ENCODE measurements at places on chromosomes 4 and X.

DNA sequence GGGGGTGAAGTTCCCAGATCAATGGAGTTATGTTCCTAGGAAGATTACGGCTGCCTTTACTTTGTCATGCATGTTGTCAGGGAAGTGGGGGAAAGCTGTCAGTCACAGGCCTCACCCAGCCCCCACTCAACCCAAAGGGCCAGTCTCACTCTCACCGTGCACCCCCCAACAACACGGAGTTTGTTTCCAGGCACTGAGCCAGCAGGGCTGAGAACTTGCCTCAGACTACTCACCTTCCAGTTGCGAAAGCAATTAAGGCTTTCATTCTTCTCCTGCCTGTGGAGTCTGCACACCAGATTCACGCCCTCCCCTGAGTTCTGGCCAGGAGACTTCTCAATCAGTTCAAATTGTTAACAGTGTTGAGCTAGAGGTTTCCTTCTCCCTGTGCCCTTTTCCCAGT is 114.3 kb downstream of the SH3BGRL start:
- no peak for DNase-seq

GRCh38 chr4:76210452-76210851 is 3.2 kb downstream of the SCARB2 start:
- DNase-seq: no peak

- no peak for DNase-seq
Measured at GRCh38 chr4:5212255-5213013, 161.2 kb downstream of the STK32B start.

- DNase-seq: no peak
Measured at GRCh38 chr4:155653052-155653451, 13.6 kb upstream of the GUCY1A1 start.

DNA sequence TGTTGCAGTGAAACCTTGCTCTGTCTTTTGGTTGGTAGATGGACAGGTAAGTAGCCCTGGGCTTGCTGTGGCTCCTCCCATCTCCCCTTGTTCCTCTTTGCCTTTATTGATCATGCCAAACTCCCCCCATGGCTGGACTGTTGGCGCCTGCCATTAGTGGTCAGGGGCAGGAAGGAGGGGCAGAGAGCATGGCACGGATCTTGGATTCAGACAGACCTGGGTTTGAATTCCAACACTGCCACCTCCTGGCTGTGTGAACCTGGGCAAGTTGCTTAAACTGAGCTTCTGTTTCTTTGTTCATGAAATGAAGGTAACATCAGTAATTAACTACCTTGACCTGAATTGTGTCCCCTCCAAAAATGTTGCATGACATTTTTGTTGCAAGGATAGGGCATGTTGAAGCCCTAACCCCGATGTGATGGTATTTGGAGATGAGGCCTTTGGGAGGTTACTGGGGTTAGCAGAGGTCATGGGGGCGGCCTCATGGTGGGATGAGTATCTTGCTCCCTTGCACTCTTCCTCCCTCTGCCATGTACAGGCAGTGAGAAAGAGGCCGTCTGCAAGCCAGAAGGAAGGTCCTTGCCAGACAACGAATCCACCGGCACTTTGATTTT is 6.0 kb downstream of the SLC2A9 start:
- peak; percentile 59 for DNase-seq

- DNase-seq: no peak
Measured at GRCh38 chr4:1982124-1983052, 26.4 kb downstream of the NELFA start.

DNA sequence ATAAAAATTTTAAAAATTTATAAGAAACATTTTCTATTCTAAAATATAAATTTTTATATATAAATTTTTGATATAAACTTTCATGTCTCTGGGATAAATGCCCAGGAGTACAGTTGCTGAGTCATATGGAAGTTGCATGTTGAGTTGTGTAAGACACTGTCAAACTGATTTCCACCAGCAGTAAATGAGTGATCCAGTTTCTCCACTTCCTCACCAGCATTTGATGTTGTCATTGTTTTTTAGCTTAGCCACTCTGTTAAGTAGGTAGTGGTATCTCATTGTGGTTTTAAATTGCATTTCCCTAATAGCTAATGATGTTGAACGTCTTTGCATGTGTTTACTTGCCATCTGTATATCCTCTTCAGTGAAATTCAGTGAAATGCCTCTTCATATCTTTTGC is 66.5 kb downstream of the MAMLD1 start:
- no peak for DNase-seq

DNA sequence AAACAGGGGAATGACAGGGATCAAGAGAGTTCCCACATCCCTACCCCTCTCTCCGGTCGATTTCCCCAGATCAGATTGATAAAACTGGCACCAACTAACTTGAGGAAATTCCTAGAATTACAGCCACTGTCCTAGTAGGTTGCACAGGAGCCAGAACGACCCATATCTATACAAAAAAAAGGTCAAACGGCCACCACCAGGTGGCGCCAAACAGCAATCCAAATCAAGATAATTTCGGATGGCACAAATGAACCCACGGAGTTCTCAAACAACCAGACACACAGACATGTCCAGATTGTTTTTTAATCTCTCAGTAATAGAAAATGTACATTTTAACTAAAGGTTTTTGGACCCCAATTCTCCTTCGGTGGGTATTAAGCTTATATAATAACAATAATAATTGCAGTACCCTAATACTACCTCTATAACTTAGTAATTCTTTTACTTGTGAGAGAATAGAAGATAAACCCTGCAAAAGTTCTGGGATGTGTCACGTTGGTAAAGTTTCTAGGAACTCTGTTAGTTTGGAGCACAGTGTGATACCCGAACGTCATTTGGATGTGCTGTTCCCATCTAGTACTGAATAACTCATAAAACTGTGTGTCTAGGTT is 212.6 kb downstream of the SPOCK3 start:
- peak; percentile 60 for DNase-seq

DNA sequence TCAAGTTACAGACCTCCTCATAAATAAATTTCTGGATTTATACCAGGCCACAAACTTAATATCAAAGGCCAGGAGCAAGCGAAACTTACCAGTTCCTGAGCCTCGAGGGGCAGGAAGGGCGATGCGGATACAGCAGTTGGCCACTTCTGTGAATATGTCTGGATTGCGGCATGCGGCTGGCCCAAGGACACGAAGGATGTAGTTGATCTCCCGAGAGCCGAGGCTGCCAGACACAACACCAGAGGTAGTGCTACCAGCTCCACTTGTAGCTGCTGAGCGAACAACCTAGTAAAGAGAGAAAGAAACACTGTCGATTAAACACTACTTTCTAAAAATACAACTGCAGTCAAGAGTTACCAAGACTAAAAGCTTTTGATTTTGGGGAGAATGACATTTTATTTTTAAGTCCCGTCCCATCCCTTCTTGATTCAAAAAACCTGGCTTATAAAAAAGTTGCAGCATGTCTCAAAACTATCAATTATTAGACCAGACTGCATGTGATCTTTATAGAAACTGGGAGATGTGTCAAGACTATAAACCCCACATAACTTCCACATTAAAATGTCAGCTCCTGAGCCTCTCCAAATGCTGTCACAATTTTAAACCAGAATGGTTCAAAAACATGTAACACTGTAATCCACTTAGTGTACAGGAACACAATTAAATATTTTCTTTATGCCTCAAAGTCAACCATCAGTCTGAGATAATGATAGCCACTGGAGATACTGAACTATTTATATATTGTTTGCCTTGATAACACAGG is 105.6 kb downstream of the HUWE1 start:
- DNase-seq: no peak

- no peak for DNase-seq
Measured at GRCh38 chr4:38683276-38683675, 19.3 kb downstream of the KLF3 start.

- DNase-seq: no peak
Measured at GRCh38 chrX:17413228-17413627, 38.2 kb downstream of the NHS start.

GRCh38 chrX:129227366-129227765 is 295.9 kb downstream of the SMARCA1 start:
- DNase-seq: no peak

GRCh38 chr4:4759232-4759631 is 100.2 kb upstream of the MSX1 start:
- peak; percentile 61 for DNase-seq

DNA sequence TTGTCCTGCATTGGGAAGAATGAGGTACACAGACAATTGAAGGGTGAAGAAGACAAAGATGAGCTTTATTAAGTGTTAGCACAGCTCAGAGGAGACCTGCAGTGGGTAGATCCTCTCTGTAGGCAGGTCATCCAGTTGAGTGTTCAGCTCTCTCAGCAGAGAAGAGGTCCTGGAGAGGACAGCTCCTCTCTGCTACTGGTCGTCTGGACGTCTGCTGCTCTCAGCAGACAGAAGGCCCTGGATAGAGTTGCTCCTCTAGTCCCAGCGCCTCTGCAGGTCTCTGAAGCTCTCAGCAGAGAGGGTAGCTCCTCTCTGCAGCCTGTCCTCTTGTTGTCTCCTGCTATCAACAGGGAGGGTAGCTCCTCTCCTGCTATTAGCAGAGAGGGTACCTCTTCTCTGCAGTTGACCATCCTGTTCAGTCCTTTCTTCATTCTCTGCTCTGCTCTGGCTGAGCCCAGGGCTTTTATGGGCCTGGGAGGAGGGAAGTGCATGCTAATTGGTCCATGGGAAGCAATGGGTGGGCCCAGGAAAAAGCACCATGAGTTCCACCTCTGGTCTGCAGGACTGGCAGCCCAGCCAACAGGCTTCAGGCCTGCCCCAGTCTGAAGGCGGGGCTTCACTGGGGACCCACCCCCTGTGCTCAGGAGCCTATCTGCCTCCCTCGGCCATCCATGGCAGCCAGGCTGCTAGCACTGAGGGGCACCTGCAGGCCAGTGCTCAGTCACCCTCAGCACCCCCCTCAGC is 54.1 kb upstream of the IBSP start:
- DNase-seq: no peak

DNA sequence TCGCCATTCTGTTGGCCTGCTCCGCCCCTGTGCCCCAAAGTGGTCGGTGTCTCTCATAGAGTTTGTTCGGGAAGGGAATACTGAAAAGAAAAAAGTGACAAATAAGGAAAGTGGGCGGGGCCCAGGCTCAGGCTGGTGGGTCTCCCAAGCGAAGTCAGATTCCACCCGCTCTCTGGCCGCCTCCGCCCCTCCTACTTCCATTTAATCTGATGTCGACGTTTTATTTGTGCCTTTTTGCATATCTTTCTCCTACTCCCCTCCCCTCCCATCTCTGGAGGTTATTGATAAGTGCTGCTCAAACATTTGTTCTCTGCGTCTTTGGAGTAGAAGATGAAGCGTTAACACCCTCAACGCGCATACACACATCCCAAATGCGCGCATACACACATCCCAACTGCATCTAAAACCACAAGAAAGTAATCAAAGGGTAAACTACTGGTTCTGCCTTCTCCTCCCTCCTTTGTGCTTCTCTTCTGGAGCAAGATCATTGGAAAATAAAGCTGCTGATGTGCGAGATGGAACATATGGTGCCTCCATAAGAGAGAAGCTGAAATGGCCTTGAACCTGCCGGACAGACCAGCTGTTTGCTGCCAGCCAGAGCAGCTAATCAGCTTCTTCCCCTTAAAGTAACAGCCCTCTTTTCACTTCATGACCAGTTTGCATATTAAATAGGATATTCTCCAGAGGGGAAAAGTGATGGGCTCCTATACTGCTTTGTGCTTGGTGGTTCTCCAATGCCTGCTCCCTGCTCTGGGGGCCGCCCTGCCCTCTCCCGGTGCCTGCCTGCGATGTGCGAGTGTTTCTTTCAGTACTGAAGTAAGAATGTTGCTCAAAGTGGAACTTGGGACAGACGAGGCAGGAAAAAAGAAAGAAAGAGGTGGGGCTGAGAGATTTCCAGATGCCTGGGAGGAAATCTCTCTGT is 3.1 kb downstream of the MAMLD1 start:
- peak; percentile 66 for DNase-seq

DNA sequence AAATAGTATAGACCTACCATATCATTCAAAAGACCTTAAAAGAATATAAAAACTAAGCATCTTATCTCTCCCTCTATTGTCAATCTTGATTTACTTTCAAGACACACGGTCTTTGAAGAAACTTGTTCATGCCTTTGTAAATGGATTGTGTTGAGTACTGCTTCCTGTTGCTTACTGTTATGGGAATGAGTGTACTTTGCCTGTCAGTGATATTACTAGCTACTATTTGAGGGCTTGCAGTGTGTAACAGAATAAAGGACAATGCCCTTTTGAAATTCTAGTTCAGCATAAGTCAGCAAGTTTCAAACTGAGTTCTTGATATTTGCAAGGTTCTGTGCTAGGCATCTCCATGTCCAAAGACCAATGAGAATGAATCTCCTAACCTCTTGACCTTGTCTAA is 36.0 kb downstream of the CDKL5 start:
- no peak for DNase-seq

GRCh38 chrX:28229217-28229616 is 248.0 kb upstream of the DCAF8L1 start:
- DNase-seq: no peak

- no peak for DNase-seq
Measured at GRCh38 chr4:168712316-168712890, 215.6 kb downstream of the PALLD start.

DNA sequence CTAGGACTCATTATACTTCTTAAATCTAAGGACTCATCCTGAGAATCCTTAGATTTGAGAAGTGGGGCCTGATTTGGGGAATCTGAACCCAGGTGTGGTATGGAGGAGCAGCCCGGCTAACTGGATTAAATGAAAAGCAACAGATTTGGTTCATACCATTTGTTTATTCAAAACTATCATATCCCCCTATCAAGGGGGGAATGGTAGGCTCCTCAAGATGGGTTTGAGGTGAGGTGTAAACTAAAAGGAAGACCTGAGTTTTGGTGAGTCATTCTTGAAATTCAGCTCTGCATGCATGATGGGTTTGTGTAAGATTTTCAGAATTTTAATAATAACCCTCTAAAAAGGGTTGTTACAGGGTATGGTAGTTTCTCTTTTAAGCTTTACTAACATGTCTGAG is 53.4 kb downstream of the CASP6 start:
- no peak for DNase-seq

DNA sequence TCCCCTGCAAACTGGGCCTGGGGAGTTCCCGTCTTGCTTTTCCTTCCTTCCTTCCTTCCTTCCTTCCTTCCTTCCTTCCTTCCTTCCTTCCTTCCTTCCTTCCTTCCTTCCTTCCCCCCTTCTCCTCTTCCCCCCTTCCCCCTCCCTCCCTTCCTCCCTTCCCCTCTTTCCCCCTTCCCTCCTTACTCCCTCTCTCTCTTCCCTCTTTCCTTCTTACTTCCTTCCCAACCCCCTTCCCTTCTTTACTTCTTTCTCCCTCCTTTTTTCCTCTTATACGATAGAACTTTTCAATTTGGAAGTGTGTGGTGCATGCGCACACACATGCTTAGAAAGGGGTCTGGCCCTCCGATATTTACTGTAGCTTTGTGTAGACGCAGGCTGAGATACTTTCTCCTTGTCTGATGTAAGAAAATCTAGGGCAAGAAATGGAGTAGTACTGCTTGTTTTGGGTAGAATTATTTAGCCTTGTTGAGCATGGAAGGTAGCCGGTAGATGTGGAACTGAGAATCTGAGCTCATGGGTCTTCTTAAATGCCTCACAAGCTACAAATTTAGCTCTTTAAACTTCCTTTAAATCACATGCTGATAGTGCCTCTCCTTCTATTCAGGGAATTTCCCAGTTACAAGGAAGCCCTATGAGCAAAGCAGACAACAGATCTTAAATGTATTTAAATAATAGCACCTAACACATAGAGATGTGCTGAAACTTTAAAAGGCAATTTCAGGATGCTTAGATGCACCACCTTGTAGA is 189.6 kb downstream of the GPAT3 start:
- DNase-seq: no peak
